NCI-H2029 (cell line): ENCODE measurements at places on chromosomes 11 and 22.

DNA sequence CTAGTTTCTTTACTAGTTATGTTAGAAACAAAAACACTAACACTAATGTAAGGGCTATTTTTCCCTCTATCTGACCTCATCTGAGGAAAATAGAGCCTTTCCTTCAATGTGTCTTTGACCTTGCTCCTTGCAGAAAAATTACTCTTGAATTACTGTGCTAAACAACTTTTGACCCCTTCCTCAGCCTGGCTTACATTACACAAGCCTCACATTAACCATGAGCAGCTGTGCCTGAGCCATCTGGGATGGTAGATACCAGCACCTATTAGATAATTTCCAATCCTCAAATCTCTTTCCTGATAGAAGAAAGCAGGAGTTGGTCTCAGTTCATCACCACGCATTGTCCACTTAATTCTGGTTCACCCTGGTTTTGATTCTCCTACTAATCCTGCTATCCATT, 134.4 kb upstream of the NCAM1 start:
- DNase-seq, result no peak

DNA sequence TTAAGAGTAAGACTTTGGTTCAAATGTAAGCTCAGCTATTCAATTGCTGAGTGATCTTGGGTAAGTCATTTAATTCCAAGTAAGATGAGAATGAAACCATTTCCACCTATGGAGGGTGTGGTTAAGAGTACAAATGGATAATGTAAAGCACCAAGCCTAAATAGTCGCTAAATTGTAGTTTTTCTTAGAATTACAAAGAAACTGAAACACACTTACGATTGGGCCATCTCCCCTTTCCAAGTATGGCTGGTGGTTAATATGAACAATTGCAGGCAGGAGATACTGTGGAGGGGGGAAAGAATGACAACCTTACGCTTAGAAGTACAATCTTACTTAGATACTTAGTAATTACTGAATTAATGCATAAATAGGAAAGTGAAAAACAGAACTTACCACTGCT, 8.2 kb downstream of the DDX17 start:
- no peak for DNase-seq

GRCh38 chr11:122336706-122337105, 220.7 kb upstream of the BLID start:
- DNase-seq, result no peak

- no peak for DNase-seq
Measured at GRCh38 chr11:72591785-72592502, 82.3 kb downstream of the PDE2A start.
